ENCODE measurements at places on chromosomes 1 and 21.

- DNase-seq, result no peak
Measured at GRCh38 chr1:182674346-182675246, 9.8 kb downstream of the RGS8 start.

DNA sequence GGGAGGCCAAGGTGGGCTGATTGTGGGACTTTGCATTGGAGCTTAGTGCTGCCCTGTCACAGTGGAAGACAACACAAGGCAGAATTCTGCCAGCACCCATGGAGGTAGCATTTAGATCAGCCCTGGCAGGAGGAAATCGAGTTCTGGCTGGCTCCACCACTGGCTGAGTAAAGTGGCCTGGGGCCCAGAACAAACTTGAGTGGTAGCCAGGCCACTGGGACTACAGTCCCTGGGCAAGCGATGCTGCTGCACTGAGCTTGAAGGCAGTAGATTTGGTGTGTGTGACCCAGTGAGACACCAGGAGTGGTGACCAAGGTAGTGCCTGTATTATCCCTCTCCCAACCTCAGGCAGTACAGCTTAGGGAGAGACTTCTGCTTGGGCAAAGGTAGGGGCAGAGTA lies 22.5 kb upstream of the UHMK1 start:
- no peak for DNase-seq

DNA sequence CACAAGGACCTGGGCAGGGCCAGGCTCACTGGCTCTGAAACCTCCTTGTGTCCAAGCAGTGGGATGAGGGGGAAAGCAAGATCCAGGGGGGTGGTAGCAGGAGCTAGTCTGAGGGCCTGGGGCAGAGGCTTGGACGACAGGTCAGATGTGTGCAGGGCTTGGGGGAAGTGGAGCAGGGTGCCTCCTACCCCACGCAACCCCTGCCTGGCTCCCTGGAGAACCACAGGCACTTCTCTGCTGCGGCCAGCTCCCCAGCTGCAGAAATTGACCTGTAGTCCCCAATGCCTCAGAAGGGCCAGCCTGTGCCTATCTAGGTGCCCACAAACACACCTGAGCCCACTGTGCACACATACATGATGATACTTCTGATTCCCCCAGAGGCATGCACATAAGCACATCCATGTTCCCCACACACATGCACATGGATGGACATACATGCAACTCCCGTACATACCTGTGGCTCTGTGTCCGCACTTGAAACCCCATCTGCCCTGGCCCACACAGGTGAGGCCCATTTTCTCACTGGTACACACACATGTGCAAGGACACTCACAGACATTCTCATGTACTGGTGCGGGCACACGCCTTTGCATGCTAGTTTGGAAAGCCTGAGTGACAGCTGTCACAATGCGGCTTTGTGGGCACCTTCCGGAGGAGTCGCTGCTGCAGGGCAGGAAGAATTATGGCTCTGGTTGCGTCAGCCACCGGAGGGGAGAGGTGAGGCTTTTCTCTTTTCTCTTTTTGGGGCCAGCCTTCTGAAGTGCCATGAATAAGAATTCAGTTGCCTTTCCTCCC lies 247.2 kb upstream of the CSF3R start:
- no peak for DNase-seq

- DNase-seq, result no peak
Measured at GRCh38 chr1:147598621-147599361, 57.5 kb downstream of the BCL9 start.

DNA sequence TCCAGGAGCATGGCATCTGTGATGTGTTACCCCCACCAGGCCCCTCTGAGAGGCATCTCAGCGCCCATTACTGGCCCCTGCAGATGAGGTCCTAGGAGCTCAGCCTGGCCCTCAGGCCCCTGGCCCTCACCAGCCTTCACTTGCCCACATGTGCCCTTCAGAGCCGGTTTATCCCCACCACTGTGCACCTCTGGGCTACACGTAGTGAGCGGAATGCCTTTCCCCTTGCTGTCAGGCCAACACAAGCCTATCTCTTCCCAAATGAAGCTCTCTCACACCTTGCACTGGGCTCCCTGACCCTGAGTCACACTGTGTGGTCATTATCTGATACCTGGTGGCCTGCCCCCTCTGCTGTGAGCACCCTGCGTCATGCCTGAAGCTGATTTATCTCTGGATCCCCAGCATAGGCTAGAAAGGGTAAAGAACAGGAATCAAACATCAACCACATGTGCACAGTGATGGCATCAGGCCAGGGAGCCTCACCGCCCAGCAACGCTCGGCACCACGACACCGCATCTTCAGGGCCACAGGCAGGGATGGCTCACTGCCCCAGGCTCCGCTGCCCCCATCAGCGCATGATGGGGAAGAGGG lies 49.1 kb downstream of the GLIS1 start:
- no peak for DNase-seq

DNA sequence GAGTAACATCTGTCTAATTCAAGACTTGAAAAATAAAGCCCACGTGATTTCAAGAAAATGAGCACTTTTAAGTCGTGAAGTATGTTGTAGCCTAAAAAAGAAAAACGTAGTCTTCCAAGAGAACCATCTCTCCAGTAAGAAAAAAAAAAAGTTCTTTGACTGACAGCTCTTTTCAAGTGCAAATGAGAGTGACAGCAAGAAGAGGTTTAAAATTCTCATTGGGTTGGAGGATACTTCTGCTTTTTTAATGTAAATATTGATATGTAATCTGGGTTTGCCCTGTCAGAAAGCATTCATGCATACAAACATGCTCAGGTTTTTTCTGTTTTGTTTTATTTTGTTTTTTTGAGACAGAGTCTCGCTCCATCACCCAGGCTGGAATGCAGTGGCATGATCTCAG lies 32.3 kb upstream of the PRDM2 start:
- no peak for DNase-seq

DNA sequence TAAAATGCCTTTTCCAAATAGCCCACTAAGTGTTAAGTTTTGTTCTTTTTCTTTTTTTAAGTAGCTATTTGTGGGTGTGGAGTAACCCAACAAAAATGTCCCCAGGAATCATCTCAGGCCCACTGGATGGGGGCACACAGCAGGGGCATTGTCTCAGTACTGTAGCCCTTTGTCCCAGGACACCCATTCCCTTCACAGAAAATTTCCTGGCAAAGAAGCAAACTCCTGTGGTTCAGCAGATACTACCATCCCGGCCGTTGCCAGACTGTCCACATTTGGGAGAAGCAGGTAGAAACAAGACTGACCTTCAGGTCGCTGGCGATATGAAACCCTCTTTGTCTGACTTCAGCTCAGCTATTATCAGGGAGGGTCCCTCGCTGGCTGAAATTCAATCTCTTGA lies 23.7 kb upstream of the SRRM1 start:
- DNase-seq, result no peak

Data from Peyer's patch (tissue), 4 donors.